Amniotic stem cell (primary cell): ENCODE measurements at places on chromosomes 5 and 9.
A peak's percentile ranks its signal among the peaks of the same experiment; 100 is the strongest.

- DNase-seq, result no peak
Observed at GRCh38 chr9:80561526-80561925, 989.8 kb downstream of the TLE4 start.

DNA sequence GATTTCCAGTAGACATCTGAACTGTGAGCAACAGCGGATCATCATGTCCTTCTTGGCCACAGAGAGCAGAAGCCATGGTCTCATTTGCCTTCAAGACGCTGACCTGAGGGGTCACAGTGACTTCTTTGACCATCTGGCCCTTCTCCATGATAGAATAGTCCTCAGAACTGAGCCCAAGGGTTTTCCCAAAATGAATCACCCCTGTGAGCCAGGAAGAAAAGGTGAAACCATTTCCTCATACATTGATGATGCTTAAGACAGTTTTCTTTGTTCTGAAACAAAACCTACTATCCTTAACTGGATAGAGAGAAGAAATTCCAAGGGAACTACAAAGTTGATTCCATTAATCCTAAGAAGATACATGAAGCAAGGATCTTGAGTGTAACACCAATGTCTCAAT, 503.9 kb downstream of the CTNND2 start:
- DNase-seq, result no peak

DNA sequence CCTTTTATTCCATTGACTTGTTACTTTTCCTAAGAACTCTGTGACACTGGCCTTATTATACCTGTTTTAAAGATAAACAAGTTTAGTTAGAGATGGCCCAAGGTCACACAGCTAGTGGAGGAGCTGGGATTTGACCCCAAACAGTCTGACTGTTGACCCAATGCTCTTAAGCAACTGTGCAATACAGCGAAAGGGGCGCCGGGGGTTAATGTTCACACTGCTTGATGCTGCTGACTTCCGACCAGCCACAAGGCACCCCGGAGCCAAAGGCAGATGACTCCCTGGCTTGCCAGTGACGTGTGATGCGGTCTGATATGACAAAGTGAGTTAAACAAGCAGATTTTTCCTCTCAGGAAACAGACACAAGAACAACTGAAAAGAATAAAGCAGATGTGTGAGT, 23.9 kb downstream of the PIK3R1 start:
- no peak for DNase-seq

- no peak for DNase-seq
Observed at GRCh38 chr5:51500-51823, 40.5 kb upstream of the PLEKHG4B start.

DNA sequence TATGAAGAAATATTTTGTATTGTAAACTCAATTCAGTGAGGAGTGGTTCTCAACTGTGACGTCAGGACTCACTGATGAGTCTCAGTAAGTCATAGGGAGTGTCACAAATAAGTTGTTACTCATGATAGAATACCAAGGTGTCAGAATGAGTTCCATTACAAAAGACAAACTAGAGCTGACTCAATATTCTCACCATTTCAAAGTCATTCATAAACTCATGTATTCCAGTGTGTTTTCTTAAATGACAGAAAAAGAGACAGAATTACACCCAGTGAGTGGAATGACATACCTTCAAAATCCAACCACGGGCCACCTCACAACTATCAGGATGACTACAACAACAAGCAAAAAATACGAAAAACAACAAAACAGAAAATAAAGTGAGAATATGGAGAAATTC, 321.5 kb downstream of the ENC1 start:
- DNase-seq, result no peak

DNA sequence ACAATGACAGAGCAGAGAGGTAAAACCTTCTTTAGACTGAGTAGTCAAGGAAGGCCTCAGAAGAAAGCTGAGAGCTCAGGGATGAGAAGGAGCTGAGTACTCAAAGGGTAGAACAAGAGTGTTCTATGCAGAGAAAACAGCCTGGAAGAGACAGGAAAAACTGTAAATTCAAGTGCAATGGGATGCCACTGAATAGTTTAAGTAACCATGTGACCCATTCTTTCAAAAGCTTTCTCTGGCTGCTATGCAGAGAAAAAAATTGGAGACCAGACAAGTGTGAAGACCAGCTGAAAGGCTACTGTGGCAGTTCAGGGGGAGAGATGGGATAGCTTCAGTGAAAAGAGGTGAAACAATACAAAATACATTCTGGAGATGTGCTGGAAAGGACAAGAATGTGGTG, 61.3 kb upstream of the RNF38 start:
- no peak for DNase-seq

- DNase-seq, result no peak
Observed at GRCh38 chr5:157369507-157369906, 90.5 kb upstream of the NIPAL4 start.

GRCh38 chr5:33558489-33558888, 117.7 kb downstream of the TARS1 start:
- no peak for DNase-seq

DNA sequence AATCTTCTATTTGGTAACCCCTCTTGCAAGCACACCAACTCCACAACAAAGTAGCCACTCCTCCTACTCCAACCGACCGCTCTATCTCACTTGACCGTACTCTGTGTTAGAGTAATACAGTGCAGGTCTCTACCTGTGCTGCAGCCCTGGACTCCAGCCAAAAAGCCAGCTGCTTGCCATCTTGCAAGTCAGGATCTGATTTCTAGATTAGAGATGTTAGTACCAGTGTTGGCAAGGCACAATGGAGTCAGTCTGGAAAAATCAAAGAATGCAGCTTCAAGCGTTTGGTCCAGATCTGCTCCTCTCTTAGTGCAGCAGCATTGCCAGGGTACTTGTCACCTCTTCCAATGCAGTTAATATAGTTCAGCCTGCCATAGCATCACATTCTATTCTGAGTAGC, 477.6 kb downstream of the ZSWIM6 start:
- no peak for DNase-seq

DNA sequence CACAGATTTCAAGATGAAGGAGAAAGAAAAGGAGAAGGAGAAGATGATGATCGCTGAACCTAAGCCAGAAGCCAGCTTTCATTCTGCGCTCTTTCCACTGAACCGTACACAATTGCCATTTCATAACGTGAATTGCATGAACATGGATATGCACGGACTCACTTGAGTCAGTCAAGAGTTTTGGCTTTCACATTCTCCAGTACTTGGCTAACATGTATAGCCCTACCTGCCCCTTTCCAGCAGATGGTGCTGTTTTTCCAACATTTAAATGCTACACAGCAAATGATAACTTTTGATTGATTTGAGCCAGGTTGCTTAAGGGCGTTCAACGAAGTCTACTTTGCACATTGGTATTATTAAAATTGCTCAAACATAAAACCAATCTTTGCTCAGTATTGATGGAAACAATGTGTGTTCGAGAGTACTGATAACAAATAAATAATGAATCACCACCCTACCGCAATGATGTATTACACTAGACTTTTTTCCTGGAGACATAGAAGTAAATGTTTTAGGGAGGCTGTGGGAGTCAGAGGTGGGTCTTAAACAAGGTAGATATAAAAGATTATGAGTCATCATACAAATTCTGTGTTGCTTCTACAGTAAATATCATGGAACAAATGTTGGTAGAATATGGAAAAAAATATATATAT, 196.4 kb downstream of the TRPM3 start:
- peak; percentile 74 for DNase-seq

DNA sequence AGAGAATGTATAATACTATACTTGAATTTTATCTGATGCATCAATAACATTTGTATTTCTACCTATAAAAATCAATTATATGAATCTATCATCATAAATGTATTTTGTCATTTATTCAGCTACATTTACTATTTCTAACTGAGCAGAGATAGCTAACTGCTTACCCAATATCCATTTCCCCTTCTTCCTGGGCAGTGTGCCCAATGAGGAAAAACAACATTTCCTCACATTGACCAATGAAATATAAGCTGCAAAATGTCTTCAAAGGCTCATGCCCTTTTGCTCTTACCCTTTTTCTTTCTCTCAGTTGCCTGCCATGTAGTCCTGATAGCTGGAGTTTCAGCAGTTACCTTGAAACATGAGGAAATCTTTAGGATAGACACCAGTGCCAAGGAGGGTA, 385.8 kb upstream of the PCSK5 start:
- no peak for DNase-seq

DNA sequence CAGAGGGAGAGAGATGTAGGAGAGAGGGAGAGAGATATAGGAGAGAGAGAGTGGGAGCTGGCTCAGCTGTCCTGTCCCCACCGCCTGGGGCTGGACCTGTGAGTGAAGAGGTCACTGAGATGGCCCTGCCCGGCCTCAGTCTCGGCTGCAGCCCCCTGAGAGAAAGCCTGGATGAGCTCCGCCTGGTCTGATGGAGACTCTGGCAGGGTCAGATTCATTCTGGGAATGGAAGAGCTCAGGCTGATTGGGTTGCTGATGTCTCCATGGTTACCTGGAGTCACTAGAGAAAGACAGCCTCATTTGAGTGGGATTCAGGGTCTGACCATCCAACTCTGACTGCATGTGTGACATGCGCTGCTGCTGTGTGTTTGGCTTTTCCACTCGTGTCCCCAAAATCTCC, 27.1 kb upstream of the SEMA4D start:
- DNase-seq, result no peak

GRCh38 chr9:81741103-81741502, 51.8 kb upstream of the TLE1 start:
- DNase-seq, result no peak

DNA sequence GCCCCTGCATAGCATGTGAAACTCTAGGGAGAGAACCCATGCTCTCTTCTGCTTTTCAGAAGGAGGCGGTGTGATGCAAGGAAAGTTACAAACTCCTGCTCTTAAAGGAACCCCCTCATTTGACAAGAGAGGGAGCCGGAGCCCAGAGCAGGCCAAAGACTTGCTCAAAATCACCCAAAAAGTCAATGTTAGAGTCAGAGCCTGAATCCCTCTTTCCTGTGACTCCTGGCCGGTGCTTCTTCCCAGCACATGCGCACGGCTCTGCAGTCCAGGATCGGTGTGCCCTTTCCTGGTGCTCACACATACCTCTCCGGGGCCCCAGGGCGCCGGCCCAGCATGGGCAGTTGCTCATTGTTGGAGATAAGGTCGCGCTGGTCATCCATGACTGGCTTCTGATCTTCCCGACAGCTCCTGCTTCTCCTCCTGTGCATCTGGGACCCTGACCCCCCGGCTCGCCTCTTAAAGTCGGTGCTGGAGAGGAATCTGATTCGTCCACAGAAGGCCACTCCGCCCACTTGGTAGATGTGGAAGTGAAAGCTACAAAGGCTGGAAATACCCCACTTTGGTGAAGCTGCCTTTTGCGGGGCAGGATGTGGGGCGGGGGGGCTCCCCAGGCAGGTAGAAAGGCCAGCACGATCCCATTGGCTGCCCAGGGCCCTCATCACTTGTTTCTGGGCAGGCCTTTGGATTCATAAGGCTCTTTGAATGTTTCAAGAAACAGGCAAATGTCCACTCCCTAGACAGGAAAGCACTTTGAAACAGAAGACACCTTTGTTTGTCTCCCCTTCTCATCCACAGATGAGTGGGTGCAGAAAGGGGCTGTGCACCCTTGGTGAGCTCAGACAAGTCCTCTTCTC, at the start of gene CD74:
TSS of gene CD74 (minus strand) at position 592 of the 857 bp plus-strand sequence. CDS start at position 431, 161 bp downstream.
- DNase-seq, result no peak

DNA sequence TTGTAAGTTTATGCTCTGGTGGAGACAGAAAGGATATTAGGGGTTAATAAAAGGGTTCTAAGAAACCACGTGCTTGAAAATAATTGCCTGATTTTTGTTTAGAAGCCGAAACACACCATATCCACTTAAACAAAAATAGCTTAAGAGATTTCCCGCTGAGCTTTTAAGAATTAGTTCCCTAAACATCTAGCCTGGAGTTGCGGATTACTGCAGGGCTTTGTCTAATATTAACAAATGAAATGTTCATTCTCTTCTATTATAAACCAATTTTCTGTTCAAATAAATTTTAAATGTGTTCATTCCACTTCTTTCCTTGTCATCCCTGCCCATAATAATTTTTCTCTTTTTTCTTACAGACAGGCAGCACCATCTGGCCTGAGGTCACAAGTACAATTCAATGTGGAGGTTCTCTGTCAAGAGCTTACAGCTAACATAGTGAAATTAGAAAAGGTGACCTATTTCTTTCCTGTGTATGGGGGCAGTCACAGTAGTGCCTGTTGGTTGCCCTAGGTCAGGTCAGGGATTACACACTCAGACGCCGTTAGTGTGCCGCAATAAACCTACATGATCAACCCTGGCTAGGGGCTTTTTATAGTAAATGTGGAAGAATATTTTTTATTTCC, 65.3 kb downstream of the GRAMD2B start:
- DNase-seq, result no peak

- no peak for DNase-seq
Observed at GRCh38 chr5:147051193-147051592, 172.6 kb upstream of the PPP2R2B start.

GRCh38 chr5:38240212-38240611, 18.1 kb upstream of the EGFLAM start:
- DNase-seq, result no peak
